ENCODE measurements at places on chromosomes 16 and 17.

DNA sequence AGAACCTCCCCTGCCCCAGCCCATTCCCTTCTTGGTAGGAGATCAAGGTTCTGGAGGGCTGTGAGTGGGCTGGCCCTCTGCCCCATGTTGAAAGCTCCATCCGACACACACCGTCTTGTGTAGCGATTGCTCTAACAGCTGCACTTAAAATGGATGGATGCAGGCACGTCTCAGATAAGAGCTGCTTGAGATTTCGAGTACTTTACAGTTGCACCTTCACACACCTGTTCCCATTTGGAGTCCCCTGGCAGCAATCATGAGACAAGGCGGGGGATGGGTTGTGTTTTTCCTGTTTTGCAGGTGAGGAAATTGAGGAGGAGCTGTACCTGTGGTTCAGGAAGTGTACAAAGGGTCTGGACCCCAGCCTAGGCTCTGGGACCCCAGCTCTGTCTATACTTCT, 25.6 kb upstream of the TAC4 start:
- no peak for DNase-seq

DNA sequence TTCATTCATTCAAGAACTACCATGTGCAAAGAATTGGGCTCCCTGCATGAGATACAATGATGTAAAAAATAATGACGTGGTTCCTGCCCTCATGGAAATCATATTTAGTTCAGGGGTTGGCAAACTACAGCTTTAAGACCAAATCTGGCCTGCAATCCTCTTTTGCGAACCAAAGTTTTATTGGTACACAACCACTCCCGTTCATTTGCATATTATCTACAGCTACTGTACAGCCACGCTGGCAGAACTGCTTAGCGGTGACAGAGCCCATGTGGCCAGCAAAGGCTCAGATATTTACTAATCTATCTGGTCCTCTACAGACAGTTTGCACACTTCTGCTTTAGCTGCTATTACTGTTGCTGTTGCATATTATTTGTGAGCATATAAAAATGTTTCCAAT, 167.7 kb downstream of the XYLT1 start:
- no peak for DNase-seq

DNA sequence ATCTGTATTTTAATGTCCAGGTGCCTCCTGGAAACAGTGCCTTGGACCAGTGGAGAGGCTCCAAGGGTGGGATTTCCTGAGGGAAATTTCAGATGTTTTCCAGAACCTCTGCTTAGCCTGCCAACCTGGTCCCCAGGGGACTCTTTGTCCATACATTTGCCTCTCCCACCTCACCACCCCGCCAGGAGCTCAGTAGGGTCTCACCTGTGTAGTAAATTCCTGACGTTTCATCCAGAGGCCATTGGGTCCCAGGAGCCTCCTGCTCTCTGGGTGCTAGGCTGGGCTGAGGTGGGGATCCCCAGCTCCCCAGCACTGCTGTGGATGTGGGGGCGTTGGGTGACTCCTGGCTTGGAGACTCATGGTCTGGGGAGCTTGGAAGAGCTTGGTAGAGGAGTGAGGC, 2.7 kb downstream of the NLRP1 start:
- DNase-seq = no peak

- no peak for DNase-seq
Measured at GRCh38 chr17:35875072-35875799, 4.9 kb downstream of the CCL5 start.

DNA sequence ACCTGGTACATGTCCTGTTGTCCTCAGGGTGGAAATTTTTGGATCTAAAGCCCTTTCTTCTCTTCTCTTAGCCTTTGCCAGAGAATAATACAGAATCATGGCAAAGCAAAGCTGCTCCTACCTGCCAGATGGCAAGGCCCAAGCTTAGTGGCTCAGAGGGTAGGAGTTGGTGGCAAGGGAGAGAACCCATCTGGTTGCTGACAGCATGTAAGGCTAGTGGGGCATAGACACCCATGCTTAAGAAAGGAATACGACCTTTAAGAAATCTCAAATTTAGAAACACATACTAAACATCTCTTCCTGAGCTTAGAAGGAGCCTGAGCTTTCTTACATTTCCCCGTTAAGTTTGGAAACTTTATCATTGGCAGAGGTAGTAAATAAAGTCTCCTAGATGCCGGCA, 395.0 kb upstream of the SOX9 start:
- no peak for DNase-seq

DNA sequence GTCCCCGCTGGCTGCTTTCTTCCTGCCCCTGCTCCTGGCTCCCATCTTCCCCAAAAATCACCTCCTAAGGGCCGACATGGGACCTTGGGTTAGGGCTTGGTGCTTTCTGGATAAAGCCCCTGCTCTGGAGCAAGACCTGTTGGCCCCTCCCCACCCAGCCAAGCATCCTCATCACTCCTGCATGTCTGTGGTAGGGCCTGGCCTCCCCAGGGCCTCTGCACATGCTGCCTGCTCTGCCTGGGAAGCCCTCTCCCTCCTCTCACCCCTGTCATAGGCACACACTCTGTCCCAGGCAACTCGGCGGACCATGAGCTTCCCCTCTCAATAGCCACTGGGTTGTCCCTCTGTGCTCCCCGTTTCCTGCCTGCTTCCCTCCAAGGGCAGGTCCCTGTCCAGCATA, 35.2 kb downstream of the CFAP20 start:
- DNase-seq = no peak

- DNase-seq = no peak
Measured at GRCh38 chr17:882827-883585, 96.6 kb downstream of the NXN start.

GRCh38 chr17:45759761-45760160, 24.4 kb upstream of the CRHR1 start:
- no peak for DNase-seq

- no peak for DNase-seq
Measured at GRCh38 chr17:13650096-13650675, 48.5 kb upstream of the HS3ST3A1 start.

DNA sequence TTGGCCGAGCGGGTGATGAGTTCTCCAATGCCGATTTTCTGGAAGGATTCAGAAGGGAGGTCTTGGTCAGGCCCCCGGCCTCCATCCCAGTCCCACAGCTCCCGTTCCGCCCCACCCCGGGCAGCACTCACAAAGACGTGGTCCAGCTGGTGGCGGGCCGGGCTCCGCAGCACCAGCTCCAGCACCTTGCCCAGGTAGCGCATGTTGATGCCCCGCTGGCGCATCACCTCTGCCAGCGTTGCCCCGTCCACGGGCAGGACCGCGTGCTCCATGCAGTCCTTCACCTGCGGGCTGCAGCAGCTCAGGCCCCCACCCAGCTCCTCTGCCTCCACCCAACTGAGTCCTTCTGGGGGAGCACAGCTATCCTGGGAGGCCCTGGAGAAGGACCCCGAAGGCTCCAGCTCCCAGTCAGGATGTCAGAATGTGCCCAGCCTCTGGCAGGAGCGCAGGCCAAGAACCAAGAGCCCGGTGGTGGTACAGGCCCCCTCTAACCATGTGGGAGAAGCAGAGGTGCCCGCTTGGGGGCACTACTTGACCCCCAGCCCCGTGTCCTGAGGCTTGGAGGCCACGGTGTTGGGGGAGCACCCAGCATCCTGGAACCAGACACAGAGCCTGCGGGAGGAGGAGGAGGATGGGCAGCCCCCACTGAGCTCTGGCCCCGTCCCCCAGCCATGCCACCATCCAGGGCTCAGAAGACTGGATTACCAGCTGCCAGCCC, 16.2 kb downstream of the CLUH start:
- DNase-seq = no peak

- DNase-seq = no peak
Measured at GRCh38 chr16:82071421-82071820, 36.4 kb downstream of the HSD17B2 start.

- DNase-seq = no peak
Measured at GRCh38 chr17:44492706-44493272, 10.4 kb downstream of the GPATCH8 start.

- DNase-seq = no peak
Measured at GRCh38 chr16:56354746-56355145, 70.6 kb downstream of the AMFR start.

GRCh38 chr17:29162909-29163341, 17.3 kb downstream of the MYO18A start:
- DNase-seq = peak; percentile 27
